Muscle of back (tissue), 13 donors: ENCODE measurements at places on chromosomes 1 and 21.

DNA sequence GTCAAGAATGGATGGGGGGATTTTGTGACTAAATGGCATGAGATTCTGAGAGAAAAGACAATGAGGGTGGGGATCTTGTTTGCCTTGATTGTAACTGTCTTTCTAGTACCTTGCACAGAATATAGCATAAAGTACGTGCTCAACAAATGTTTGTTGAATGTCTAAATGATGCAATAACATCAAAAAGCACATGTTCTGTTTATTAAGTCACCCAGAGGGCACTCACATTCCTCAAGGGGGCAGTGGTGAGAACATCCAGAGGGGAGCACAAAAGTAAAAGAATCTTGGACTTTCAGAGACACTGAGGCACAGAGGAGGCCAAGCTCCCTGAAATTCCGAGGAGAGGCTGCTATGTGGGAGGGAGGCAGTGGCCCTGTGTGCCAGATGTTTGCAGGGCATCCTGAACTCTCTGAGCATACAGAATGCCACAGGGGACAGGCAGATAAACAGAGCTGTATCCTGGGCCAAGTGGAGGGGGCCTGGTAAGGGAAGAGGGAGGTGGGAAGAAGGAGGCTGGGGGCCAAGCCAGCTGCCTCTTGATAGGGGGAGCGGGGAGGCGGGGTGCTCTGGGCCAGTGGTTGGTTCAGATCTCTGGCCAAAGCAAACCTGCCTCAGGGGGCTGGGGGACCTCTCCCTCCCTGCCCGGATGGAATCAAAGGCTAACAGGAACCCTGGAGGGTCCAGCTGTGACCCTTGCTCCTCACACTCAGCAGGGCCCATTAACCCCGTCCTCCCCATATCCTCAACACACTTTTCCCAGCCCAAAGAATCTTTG, 6.5 kb upstream of the ATP1A2 start:
- DNase-seq: no peak

GRCh38 chr1:240987928-240988327, 369.1 kb downstream of the RGS7 start:
- no peak for DNase-seq

DNA sequence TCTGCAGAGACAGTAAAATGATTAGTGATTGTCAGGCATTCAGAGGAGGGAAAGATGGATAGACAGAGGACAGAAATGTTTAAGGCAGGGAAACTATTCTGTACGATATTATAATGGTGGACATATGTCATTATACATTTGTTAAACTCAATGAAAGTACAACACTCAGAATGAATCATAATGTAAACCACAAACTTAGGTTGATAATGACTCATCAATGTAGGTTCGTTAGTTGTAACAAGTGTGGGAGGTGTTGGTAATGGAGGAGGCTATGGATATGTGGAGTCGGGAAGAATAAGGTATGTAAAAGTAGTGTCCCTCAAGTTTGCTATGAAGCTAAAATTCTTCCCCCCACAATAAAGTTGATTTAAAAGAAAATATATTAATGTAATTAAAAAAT, 455.0 kb downstream of the BRINP3 start:
- no peak for DNase-seq

- DNase-seq: peak; percentile 53
These were observed 7.1 kb downstream of the PHLDA3 start for GRCh38 chr1:201461645-201462441.

GRCh38 chr1:77590651-77591050, 91.8 kb downstream of the ZZZ3 start:
- no peak for DNase-seq

- no peak for DNase-seq
These were observed 78.6 kb upstream of the PBX1 start for GRCh38 chr1:164480285-164480907.

GRCh38 chr1:93828367-93828755, 50.6 kb downstream of the DNTTIP2 start:
- DNase-seq: no peak

DNA sequence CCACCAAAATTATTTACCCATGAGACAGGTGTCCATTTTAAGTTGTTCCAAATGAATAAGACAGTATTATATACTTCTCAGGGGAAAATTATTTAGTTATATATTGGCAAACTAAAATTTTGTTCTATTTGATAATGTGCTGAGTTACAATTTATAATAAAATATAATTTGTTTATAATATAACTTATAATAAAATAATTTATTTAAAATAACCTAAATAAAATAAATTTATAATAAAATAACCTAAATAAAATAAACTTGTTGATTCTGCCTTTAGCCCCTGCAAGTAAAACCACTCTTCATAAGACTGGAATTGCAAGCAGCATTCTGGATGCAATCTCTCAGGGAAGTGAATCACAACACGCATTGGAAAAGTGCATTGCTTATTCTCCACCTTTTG, 69.6 kb downstream of the RAVER2 start:
- DNase-seq: no peak

DNA sequence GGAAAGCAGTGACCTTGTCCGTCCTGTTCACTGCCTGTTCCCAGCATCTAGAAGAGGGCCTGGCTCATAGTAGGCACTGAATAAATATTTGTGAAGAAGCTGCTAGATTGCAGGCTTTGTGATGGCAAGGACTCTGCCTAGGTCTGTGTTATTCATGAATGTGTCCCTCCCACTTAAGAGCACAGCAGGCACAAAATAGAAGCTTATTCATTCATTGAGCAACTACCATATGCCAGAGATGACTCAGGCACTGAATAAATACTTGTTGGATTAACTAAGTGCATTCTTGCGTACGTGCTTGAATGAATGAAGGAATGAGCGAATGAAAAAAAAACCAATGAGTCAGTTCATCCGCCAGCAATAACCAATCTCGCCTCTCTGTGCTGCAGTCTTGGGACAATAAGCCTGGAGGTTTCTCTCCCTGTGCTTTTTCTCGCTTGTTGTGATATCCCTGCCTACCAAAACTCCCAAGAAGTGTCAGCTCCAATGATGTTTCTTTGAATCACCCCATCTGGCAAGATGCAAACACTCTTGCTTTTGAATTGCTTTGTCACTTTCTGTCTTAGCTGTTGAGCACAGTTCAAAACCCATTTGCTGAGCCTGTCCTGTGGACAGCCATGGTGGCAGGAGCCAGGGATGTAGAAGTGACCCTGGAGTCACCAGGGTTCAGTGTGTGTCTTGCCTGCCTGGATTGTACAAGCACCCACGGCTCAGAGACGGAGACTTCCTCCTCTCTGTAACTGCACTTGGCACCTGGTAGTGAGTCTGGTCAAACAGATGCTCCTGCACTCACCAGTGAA, 143.9 kb downstream of the KAZN start:
- DNase-seq: no peak

DNA sequence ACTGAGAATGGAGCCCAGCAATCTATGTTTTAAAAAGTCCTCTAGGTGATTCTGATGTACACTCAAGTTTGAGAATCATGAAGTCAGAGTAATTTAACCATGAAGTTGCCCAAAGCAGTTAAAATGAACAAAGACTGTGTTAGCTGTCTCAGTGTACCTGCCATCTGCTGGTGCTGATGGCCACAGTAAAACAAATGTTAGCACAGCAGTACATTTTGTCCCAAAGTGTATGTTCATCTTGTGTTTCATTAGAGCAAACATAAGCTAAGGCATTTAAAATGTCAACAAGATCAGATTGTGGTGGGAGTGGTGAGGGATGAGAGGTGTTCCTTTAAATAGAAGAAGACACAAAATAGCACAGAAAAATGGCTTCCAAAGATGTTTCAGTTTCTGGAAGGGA, 31.1 kb downstream of the FYB2 start:
- no peak for DNase-seq

DNA sequence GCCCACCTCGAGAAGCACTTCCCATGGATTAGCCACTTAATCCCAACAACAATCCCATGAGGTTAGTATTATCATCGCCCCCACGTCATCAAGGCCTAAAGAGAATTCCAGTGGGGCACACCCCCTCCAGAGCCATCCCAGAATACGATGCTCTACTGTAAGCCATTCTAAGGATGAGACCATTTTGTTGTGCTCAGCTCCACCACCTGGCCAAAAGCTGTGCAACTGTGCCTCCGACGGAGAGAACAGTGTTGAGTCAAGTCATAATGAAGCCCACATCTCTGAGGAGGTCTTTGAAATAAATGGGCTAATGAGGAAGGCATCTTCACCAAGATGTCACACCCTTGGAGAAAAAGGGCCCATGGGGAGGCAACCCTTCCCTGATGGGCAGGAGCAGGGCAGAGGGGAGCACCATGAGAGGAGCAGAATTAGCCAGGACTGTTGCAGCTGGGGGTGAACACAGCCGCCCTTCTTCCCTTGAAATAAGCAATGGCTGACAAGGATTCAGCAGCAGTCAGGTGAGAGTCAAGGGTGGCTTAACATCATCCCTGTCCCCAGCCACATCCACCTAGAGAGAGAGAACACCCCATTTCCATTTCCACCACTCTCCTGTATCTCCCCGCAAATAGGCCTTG, 14.6 kb downstream of the SYF2 start:
- DNase-seq: no peak

- DNase-seq: no peak
These were observed 23.7 kb upstream of the TMCO2 start for GRCh38 chr1:40224040-40224439.

- no peak for DNase-seq
These were observed 25.9 kb downstream of the RHBG start for GRCh38 chr1:156394835-156395461.

- no peak for DNase-seq
These were observed 93.1 kb upstream of the RUNX1 start for GRCh38 chr21:35142036-35142815.

DNA sequence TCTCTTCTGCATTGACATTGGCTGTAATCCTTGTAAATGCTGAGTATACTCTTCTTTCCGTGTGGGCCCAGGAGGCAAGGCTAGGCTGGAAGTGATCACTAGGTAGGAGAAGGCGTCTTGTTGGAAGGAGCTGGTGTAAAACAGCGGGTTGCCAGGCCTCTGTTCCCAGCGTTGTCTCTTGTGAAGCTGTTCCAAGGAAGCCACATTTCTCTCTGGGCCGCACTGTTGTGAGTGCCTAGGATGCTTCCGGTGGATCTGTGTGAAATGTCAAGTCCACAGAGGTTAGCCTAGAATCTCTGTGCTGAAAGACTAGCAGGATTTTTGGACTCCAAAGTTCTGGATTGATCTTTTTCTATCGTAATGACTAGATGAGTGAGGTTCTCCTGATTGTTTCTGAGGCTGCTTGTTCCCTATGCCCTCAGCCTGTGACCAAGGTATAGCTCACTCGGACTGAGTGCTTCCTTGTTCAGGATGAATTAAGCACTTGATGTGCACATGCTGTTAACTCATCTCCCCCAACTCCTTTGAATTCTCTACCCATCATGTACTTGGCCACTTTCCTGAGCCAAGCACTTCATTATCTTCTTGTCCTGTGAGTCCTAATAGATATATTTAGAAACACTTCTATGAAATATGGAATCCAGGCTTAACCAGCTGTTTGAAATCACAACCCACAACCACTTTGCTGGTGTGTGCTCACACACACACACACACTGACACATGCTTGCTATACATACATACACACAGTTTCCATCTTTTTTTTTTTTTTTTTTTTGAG, 63.3 kb downstream of the PBX1 start:
- DNase-seq: no peak

GRCh38 chr1:17045634-17046333, 8.0 kb downstream of the SDHB start:
- peak; percentile 46 for DNase-seq

DNA sequence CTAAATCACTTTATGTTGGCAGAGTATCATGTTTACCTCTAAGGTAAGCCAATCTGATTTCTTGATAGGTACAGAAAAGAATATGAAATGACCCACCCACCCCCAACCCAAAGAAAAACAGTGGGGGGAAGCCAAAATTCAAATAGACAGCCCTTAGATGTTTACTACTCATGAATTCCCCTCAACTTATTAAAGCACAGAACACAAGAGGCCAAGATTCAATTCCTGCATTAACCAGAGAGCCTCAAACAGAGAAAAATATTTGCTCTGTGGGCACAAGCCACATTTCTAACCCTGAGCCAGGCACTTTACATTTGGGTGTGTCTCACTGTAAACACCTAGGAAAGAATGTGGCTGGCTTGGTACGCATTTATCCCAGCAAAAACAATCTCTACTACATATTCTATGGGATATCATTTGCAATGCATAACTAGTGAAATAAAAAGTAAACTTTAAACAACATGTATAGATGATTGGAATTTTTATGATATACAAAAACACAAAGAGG, 84.3 kb downstream of the PTPN14 start:
- DNase-seq: no peak

GRCh38 chr1:72432645-72433267, 150.4 kb upstream of the NEGR1 start:
- no peak for DNase-seq

GRCh38 chr1:148435406-148435805, 47.7 kb downstream of the PPIAL4G start:
- DNase-seq: no peak

- no peak for DNase-seq
These were observed 204.8 kb upstream of the GALNT2 start for GRCh38 chr1:229862017-229862774.

DNA sequence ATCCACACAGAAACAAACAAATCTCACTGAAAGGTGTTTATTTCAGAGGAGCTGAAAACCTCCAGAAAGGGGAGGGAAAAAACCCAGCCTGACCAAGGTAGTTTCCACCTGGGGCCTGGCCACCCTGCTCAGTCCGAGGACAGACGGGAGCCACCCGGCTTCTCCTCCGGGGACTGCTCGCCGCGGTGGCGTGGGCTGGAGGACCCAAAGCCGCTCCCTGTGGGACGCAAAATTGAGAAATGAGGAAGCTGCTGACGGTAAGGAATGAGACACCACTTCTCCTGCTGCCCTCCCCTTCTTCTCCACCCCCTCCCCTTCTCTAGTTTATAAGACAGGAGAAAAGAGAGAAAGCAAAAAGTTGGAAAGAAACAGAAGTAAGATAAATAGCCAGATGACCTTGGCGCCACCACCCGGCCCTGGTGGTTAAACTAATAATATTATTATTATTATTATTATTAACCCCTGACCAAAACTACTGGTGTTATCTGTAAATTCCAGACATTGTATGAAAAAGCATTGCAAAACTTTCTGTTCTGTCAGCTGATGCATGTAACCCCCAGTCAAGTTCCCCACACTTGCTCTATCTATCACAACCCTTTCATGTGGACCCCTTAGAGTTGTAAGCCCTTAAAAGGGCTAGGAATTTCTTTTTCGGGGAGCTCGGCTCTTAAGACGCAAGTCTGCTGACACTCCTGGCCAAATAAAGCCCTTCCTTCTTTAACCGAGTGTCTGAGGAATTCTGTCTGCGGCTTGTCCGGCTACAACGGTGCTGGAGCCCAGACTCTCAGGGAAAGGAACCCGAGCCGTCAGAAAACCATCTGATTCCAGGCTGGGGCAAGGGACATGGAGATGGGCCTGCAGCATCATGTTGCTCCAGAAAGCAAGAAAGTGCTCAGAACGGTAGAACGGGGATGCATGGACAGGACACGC, 12.5 kb downstream of the ITGB2 start:
- no peak for DNase-seq

DNA sequence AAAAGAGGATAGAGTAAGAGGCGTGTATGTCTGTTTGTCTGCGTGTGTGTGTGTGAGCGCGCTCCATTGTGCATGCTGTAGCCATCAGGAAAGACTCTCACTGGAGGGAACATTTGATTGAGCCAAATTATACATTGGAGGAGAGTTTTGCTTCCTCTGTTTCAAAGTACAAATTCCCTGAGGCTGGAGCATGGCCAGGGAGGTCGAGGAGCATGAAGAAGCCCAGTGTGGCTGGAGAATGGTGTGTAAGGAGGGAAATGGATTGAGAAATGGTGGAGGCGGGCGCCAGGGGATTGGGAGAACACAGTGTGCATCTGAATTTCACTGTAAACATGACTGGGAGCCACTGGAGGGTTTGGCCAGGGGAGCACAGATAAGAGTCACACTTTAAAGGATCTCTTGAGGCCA, 22.1 kb upstream of the EFNA1 start:
- DNase-seq: peak; percentile 48

GRCh38 chr1:64215576-64215975, 12.2 kb downstream of the UBE2U start:
- DNase-seq: no peak
